ENCODE measurements at places on chromosomes 1 and 21. TPM values are rescaled to one million over a fixed set of nuclear protein-coding genes. Genes with fewer than 3 reads are reported as not detected.

Gene NBPF20
- total RNA-seq = 2.7 TPM

Gene SLC1A7
- not detected for total RNA-seq

Gene INPP5B
- total RNA-seq = 18.7 TPM

Gene FAAH
- total RNA-seq = 15.0 TPM

Gene SLFNL1
- total RNA-seq = not detected

Gene AVPR1B
- total RNA-seq = not detected

Gene C1orf53
- total RNA-seq = 4.1 TPM

Gene MPL
- not detected for total RNA-seq

Gene CTSK
- 12.4 TPM for total RNA-seq

Gene IL24
- total RNA-seq = not detected

Measured in chondrocyte (in vitro differentiated cells).